ENCODE measurements at places on chromosomes 4 and X. TPM values are rescaled to one million over a fixed set of nuclear protein-coding genes. Genes with fewer than 3 reads are reported as not detected.

The ETDA gene
- not detected for total RNA-seq

The KLF8 gene
- total RNA-seq = 1.6 TPM

The EVC2 gene
- 2.8 TPM for total RNA-seq

The ADRA2C gene
- 0.81 TPM for total RNA-seq

The NSUN7 gene
- total RNA-seq = 3.2 TPM

The ODAPH gene
- 0.28 TPM for total RNA-seq

The JCHAIN gene
- not detected for total RNA-seq

The FRMPD3 gene
- 5.5 TPM for total RNA-seq

The DDIT4L gene
- 1.1 TPM for total RNA-seq

The FGD1 gene
- total RNA-seq = 10.9 TPM

The PF4V1 gene
- not detected for total RNA-seq

The MAGEC2 gene
- total RNA-seq = 0.15 TPM

The CXorf49 gene
- not detected for total RNA-seq

The SERPINA7 gene
- total RNA-seq = not detected

The PLP1 gene
- 5.5 TPM for total RNA-seq

The SFRP2 gene
- 14.7 TPM for total RNA-seq

The UGT2B10 gene
- not detected for total RNA-seq

The MAGEE2 gene
- 1.2 TPM for total RNA-seq

The BMP3 gene
- 51.6 TPM for total RNA-seq

The NOX1 gene
- total RNA-seq = 0.09 TPM

The SLC35A2 gene
- 23.7 TPM for total RNA-seq

The ADH4 gene
- total RNA-seq = not detected

The GATA1 gene
- not detected for total RNA-seq

The SLIT2 gene
- total RNA-seq = 31.0 TPM

The CTSO gene
- 27.5 TPM for total RNA-seq

The OTC gene
- total RNA-seq = 0.13 TPM

Measured in motor neuron (in vitro differentiated cells).